ENCODE measurements at places on chromosomes 7 and 10. TPM values are rescaled to one million over a fixed set of nuclear protein-coding genes. Genes with fewer than 3 reads are reported as not detected.

The SLC13A1 gene
- not detected for total RNA-seq

The PAPSS2 gene
- 106 TPM for total RNA-seq

The GIMAP4 gene
- 242 TPM for total RNA-seq

The HMX2 gene
- not detected for total RNA-seq

The NCF1 gene
- total RNA-seq = not detected

The ACSM6 gene
- not detected for total RNA-seq

The MAGI2 gene
- 7.2 TPM for total RNA-seq

The TBATA gene
- not detected for total RNA-seq

The PVRIG gene
- total RNA-seq = not detected

The VKORC1L1 gene
- total RNA-seq = 30.1 TPM

The GIMAP8 gene
- 75.3 TPM for total RNA-seq

The NFE2L3 gene
- 58.8 TPM for total RNA-seq

The PNLIP gene
- not detected for total RNA-seq

The CCDC146 gene
- total RNA-seq = 1.1 TPM

The GBX1 gene
- not detected for total RNA-seq

The HKDC1 gene
- 0.93 TPM for total RNA-seq

The PTF1A gene
- total RNA-seq = not detected

The AMZ1 gene
- not detected for total RNA-seq

The NPY gene
- not detected for total RNA-seq

The LRMDA gene
- 8.6 TPM for total RNA-seq

The NME8 gene
- not detected for total RNA-seq

The CPA4 gene
- 0.27 TPM for total RNA-seq

The RAPGEF5 gene
- 140 TPM for total RNA-seq

The AKR1B15 gene
- total RNA-seq = not detected

The CWF19L1 gene
- total RNA-seq = 45.1 TPM

The IDI2 gene
- total RNA-seq = not detected

The AKR1C3 gene
- total RNA-seq = 144 TPM

The SPDYE17 gene
- total RNA-seq = not detected

The BCCIP gene
- 93.2 TPM for total RNA-seq
